ENCODE measurements at places on chromosomes 1 and 21.
A peak's percentile ranks its signal among the peaks of the same experiment; 100 is the strongest.

DNA sequence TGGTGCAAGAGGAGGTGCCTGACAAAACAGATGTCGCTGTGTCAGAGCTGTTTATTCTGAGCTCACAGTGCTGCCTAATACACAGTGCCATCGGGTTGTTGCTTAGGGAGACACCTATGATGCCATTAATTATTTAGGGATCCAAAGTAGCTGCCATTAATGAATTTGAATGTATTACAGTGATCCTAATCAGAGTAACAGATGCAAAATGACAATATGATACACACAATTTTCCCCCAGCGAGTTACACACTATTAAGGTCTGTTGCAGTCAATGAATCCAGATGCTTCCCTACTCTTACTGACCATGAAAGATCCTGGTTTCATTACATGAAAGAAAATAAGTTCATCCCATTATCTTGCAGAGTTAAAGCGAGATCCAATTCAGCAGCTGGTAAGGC lies 91.3 kb downstream of the RWDD3 start:
- no peak for DNase-seq

- DNase-seq, result no peak
Measured at GRCh38 chr1:109874445-109874844, 36.2 kb upstream of the CSF1 start.

GRCh38 chr1:3858231-3858981 lies 1.1 kb downstream of the DFFB start:
- peak; percentile 11 for DNase-seq

DNA sequence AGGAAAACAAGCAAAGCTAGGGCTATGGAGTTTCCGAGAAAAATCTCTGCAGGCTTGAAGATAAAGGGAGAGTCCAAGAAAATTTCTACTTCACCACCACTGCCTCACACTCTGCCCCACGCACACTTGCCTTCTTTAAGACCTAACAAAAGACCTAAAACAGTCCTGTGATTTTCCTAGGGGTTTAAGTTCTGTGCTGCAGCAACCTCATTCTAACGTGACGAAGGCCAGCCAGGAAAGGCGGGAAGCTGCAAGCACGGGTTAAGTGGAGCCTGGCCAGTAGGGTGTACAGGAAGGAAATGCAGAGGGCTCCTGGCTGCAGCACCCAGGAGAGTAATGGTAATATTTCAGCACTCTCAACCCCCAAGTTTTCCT lies 1.5 kb downstream of the SPATA6 start:
- DNase-seq, result no peak

DNA sequence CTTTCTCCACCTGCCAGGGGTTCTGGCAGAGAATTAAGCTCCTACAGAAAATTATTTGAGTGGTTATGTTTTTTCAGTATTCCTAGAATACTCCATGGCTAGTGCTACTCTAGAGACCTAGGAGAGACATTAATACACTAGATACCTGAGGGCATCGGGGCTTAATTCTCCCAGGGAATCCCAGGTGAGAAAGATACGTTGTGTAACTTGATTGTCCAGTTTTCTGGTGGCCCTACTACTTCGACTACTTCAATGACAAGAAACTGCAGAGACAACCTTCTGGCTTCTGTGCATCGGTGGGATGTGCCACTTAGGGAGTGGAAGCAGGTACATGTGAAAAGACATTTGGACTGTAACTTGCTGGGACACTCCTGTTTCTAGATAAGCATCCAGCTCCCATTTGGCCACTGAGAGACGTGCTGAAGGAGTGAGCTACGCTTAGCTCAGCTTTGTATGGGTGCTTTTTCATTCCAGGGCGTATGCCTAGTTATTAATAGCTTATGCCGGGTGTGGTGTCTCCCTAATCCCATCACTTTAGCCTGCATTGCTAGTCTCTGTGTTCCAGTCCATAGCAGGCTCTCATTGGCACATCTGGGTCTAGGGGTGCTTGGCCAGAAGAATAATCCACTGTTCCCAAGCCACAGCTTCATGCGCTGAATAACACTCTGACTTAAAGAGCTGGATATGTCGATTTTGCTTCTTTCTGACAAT lies 300.7 kb downstream of the SIPA1L2 start:
- DNase-seq, result no peak

DNA sequence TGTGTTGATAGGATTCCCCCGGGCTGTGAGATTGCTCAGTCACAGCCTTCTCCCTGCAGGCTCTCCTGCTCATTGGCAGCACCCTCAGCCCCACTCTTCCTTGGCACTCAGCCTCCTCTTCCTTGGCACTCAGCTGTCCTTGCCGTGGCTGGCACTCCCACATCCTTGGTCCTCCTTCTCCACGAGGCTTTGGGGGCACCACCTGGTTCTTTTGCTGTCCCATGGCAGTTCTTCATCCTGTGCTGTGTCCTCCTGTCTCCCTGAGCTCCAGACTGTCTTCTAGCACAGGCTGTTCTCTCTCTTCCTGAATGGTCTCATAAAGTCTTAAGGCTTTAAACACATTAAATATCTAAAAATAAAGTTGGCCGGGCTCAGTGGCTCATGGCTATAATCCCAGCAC lies 27.0 kb downstream of the PKNOX1 start:
- no peak for DNase-seq

DNA sequence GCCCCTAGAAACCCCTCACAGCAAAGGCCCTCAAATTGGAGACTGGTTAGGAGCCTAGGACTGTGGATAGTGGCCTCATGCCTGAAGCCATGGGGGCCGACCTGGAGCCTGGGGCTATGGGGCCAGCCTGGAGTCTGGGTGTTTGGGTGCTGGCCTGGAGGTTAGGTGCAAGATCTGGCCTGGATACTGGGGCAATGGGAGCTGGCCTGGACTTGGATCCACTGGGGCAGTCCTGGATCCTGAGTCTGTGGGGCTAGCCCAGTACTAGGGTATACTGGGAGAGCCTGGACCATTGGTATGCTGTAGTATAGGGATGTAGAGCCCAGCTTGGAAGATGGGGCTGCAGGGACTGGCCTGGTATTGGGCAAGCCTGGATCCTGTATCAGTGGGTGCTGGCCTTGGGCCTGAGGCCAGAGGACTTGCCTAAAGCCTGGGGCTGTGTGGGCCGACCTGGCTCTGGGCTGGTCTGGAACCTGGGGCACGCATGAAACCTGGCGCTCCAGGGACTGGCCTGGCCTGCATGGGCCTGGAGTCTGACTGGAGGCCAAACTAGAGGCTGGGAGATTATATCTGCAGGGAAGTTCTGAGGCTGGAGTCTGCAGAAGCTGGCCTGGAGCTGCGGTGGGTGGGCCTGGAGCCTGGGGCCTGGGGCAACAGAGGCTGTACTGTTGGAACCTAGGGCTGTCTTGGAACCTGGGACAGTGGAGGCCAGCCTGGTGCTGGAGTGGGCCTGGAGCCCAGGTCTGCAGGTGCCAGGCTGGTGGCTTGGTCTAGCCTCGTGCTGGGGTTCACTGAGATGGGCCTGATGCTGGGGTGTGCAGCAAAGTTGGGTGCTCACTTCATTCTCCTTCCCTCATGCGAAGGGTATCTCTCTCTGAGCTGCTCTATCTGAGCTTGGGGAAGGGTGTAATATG lies 12.6 kb upstream of the DENND1B start:
- no peak for DNase-seq

GRCh38 chr1:193311226-193311948 lies 125.0 kb upstream of the B3GALT2 start:
- peak; percentile 31 for DNase-seq

DNA sequence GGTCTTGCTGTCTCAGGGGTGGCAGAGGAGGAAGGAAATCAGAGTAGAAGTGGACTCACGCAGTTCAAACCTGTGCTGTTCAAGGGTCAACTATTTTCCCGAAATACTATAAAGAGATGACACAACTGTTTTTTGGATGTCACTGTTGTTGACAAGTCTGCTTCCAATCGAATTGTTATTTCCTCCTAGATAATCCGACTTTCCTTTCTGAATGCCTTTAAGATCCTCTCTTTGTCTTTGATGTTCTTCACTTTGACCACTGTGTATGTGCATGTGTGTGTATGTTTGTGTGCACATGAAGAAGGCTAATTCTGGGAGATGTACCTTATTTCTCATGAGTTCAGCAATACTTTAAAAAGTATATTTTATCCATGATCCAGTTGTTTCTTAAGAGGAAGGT lies 21.6 kb downstream of the PADI4 start:
- DNase-seq, result no peak

- DNase-seq, result peak; percentile 4
Measured at GRCh38 chr1:43632135-43632670, 17.7 kb upstream of the KDM4A start.

- DNase-seq, result no peak
Measured at GRCh38 chr1:234681065-234681464, 71.1 kb upstream of the IRF2BP2 start.

GRCh38 chr1:58708166-58708565 lies 8.3 kb upstream of the MYSM1 start:
- no peak for DNase-seq

- peak; percentile 59 for DNase-seq
Measured at GRCh38 chr1:173503391-173503790, 26.3 kb downstream of the PRDX6 start.

- peak; percentile 79 for DNase-seq
Measured at GRCh38 chr1:216665406-216665805, 57.8 kb downstream of the ESRRG start.

- DNase-seq, result peak; percentile 34
Measured at GRCh38 chr1:9181176-9181906, 52.4 kb upstream of the GPR157 start.

DNA sequence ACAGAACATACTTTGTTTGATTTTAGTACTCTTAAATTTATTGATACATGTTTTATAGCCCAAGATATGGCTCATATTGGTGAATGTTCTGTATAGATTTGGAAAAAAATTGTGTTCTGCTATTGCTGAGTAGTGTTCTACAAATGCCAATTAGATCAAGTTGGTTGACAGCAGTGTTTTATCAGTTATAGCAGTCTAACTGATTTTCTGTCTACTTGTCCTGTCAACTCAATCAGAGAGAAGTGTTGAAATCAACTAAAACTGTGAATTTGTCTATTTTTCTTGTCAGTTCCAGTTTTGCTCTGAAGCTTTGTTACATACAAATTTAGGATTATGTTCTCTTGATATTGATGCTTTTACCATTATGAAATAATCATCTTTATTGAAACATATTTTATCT lies 14.7 kb upstream of the MT1HL1 start:
- DNase-seq, result no peak

GRCh38 chr1:248834343-248834940 lies 3.6 kb upstream of the ZNF672 start:
- DNase-seq, result peak; percentile 49

DNA sequence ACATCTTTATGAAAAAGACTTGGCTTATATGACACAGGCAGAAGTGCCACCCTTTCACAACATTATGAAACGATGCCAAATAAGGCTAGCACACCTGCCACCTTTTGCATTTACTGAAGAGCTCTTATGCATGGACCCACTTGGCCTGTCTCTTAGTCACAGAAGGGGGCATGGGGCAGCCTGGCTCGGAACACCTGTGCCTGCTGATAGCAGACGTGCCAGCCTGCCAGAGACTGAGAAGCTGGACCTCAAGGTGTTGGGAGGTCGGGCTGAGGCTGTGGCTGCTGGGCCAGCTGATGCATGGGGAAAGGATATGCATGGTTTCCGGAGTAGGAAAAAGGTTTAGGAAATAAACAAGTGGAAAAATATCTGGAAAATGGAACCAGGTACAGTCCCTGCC lies 21.5 kb downstream of the RCAN1 start:
- DNase-seq, result no peak

DNA sequence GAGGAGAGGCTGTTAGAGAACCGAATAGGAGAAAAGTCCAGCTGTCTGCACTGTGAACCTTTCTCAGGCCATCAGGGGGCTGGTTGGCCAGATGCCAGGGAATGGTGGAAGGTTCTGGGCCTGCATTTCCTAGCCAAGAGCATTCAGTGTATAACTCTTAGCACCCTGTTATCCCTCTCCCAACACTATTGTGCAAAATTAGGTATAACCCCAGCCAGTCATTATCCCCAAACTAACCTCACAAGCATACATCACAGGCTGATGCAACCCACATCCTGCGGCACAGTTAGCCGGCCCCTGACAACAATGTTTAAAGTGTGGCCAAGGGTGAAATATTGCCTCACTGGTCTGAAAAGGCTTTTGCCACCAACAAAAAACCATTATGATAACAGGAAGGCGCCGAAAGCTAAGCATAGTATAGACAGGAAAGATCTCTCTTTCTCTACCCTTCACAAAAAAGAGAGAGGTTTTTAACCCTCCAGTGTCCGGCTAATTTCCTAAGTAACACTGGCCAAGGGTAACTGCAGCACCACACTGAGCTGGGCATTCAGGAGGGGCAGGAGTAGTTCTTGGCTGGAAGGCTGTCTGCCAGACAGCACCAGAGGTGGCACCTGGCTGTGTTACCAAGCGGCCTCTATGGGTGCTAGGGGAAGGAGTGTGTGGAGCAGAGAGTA lies 77.3 kb upstream of the BCAR3 start:
- peak; percentile 55 for DNase-seq

GRCh38 chr1:16134066-16134801 lies 21.6 kb downstream of the EPHA2 start:
- no peak for DNase-seq

DNA sequence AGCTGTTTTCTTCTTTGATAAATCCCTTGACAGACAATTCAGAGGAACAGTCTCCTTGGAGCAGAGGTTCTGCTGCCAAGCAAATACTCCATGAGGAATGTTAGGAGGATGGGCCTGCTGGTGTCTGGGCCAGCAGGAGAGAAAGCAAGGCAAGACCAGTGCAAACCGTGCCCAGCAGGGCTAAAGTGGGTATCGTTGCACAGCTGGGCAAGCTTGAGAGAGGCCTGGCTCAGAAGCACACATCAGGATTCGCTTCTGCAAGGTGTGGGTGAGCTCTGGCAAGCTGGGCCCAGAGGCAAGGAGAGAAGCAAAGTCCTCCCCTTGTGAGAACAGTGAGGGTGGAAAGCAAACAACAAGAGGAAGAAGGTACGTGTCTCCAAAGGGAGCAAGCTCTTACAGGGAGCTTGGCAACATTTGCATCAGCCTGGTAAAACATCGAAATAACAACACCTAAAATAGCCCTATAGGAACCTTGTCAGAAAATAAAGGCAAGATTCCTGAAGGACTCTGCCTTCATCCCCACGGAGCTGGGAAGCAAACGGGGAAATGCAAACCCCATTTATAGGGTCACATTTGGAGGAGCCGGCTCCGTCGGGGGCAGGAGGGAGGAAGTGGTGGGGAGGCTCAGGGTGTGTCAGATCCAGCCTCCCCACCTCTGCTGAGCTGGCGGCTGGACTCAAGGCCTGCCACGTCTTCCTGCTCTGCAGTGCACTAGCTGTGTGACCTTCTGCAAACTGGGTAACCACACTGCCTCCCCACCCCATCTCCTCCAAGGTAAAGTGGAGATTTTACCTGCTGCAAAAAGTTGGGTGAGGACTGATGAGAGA lies 62.3 kb upstream of the HIVEP3 start:
- peak; percentile 1 for DNase-seq
